ENCODE measurements at places on chromosomes 4 and X.

GRCh38 chr4:2867758-2868491, 24.3 kb downstream of the ADD1 start:
- no peak for DNase-seq

- peak; percentile 29 for DNase-seq
These were observed 162.8 kb downstream of the FBXO8 start for GRCh38 chr4:174120446-174121295.

- no peak for DNase-seq
These were observed 114.0 kb downstream of the RBM47 start for GRCh38 chr4:40515398-40516293.

- no peak for DNase-seq
These were observed 24.5 kb downstream of the TMSB4X start for GRCh38 chrX:12999422-12999821.

- DNase-seq: no peak
These were observed 6.0 kb upstream of the PDGFC start for GRCh38 chr4:156977435-156978160.

- DNase-seq: no peak
These were observed 724 bp downstream of the THOC2 start for GRCh38 chrX:123731987-123732669.

GRCh38 chr4:146340798-146341197, 126.5 kb downstream of the REELD1 start:
- DNase-seq: peak; percentile 3

- DNase-seq: no peak
These were observed 4.4 kb upstream of the PRDX4 start for GRCh38 chrX:23662853-23663252.

All from DMS153 (cell line).